ENCODE measurements at places on chromosomes 16 and 17.

GRCh38 chr16:82756283-82756599, 129.5 kb downstream of the CDH13 start:
- DNase-seq = no peak

- no peak for DNase-seq
Measured at GRCh38 chr16:57611706-57612105, 16.7 kb upstream of the ADGRG1 start.

DNA sequence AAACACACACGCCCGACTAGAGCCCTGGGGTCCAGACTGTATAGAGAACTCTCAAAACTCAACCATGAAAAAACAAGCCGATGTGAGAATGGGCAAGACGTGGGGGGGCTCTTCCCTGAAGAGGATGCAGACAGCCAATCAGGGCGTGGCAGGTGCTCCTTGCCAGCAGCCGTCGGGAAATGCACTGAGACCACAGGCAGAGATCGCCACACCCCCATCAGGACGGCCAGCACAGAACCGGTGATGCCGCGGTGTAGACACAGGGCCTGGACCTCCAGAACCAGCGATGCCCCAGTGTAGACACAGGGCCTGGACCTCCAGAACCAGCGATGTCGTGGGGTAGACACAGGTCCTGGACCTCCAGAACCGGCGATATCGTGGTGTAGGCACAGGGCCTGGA, 169.2 kb downstream of the LAT start:
- no peak for DNase-seq

- DNase-seq = no peak
Measured at GRCh38 chr17:15404106-15405057, 63.0 kb upstream of the TEKT3 start.

DNA sequence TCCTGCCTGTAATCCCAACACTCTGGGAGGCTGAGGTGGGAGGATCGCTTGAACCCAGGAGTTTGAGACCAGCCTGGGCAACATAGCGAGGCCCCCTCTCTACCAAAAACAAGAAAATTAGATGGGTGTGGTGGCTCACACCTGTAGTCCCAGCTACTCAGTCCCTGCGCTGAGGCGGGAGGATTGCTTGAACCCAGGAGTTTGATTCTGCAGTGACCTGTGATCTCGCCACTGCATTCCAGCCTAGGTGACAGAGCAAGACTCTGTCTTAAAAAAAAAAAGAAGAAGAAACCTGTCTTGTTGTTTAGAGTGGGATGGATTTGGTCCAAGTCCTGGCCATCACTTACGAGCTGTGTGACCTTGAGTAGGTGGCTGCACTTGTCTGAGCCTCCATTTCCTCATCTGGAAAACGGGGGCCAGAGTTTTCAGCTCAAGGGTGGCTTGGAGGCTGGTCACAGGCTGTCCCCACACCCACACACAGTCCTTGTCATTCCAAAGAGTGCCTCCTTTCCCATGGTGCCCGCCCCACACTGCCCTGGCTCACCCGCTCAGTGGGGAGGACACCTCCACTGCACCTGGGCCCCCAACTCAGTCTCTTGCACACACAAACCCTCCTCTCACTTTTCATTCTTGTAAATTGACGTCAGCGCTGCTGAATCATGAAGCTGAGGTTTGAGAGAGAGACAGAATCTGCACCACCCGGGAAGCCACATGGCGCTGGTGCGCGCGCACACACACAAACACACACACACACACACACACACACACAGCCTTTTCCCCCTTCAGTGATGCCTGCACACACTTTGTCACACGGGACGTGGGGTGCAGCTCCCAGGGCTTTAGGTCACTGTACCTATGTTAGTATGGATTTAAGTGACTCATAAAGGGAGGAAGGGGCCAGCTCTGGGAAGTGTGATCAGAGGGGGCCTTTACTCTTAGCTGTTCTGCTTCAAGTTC, 4.2 kb downstream of the SOCS1 start:
- peak; percentile 78 for DNase-seq

DNA sequence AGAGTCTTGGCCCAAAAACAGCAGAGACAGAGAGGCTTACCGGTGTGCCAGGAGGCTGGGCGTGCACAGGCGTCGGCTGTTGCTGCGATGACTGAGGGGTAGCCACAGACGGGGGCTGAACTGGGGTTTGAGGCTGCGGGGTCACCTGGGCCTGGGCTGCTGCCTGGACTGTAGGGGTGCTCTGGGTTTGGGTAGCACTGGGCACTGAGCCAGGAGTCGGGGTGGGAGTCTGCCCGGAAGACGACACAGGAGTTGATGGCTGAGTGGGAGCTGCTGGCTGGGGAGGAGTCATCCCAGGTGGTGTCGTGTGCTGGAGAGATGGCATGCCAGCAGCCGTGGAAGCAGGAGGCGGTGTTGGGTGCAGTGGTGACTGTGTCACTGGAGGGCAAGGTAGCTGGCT, 53.2 kb upstream of the TRAP1 start:
- DNase-seq = no peak

DNA sequence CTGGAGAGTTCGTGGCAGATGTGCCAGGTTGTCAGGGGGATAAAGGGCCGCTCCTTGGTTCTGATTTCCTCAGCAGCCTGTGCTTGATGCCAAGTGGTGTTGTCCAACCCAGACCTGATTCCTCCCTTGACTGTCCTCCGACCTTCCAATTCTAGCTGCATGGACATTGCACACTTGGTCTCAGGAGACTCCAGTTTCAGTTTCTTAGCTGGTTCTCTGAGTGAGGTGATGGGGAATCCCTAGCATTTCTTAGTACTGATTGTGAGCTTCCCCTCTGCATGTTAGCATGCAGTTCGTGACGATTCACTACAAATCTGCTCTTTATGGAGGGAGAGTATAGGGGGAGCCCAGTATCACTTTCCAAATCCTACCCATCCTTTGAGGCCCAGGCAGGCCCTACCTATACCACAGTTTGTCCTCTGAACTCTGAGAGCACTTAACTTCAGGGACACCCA, 12.4 kb upstream of the CCR7 start:
- DNase-seq = no peak

DNA sequence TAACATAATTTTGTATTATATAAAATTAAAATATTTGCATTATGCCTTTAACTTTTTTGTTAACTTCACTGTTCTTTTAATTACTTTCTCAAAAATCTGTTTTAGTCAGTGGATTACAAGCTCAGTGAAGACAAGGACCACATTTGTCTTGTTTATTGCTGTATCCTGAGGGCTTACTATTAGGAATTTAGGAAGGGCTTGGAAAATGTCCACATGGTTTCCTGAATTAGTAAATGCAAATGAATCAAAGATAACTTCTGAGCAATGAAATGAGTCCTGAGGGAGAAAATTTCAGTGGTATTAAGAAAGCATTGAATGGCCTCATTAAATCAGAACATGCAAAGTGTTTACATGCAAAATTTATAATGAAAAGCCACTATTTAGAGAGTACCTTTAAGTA, 1293.2 kb upstream of the GOT2 start:
- no peak for DNase-seq

Measured in stimulated activated CD4-positive, alpha-beta T cell treated with anti-CD3 and anti-CD28 coated beads, Interleukin-4, amount 100 ng/mL, for 48 hours (primary cell).